ENCODE measurements at places on chromosomes 2 and 18.
A peak's percentile ranks its signal among the peaks of the same experiment; 100 is the strongest.

DNA sequence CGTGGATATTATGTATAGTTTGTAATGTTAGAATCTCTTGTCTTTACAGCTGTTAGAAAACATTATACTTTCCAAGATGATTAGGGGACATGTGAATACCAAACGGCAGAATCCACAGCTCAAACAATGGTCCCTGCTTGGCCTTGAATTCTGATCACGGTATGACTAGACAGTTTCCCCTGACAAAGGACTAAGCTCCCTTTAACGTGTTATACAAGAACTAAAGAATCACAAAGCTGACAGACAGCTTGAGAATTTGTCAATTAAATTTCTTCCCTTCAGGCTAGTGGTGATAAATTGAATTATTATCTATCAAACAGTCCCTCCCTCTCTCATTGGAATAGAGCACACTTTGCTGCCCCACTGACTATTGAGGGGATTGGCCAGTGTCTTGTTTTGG, 359.2 kb upstream of the ID2 start:
- DNase-seq = no peak

DNA sequence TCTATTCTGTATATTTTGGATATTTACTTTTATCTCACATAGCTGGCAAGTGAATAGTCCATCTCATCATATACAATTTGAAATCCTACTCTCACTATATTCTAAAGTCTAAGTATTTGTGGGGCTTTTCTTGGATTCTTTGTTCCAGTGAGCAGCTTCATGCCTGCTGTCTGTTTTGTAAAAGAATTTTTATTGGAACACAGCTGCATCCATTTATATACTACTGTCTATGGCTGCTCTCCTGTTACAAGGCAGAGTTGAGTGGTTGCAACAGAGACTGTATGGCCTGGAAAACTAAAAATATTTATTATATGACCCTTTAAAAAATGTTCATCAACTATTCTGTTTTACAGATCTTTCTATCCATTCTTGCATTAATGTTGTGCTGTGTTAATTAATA, 193.3 kb upstream of the KLHL14 start:
- DNase-seq = no peak

DNA sequence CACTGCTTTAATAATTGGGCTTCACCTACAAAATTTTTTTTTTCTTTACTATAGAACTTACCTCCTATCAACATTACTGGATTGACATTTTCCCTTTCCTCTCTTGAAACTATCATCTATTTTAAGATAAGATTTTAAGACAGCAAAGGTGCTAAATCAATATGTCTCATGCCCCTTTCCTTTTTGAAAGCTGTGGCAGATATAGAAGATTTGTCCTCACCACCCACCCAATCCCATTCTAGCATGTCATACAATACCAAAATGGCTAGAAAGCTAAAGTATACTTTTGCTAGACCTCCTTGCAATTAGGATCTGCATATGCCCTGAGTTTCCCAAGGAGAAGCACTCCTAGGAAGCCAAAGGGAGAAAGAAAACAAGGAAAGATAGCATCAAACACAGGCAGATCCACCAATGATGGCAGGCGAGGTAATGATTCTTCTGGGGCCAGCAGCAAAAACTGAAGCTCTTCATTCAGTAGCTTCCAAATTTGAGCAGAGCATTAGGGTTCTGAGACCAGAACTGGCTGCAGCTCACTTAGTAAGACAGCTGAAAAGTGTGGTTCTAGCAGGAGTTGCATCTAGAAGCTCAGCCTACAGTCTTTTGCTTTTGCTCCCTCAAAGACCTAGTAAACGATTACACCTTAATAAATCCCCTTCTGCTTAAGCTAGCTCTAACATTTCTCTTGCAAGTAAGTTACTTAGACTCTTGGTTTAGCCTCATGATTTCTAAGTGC, 242.1 kb downstream of the ZEB2 start:
- DNase-seq = no peak

DNA sequence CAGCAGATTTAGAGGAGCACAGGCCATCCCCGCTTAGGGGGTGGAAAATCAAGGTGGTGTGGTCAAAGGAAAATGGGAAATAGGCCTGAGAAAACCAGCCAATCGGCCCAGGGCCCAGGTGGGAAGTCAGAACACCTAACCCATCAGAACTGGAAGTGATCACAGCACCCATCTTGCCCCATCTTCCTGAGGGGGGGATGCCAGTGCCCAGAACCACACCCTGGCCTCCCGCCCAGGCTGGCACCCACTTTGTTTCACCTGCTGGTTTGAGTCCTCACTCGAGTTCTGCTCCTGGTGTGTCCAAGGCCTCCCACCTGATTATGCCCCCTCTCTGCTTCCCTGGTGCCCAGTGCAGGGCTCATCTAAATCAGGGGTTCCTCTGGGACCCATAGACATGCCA, 174.5 kb downstream of the TNS1 start:
- no peak for DNase-seq

DNA sequence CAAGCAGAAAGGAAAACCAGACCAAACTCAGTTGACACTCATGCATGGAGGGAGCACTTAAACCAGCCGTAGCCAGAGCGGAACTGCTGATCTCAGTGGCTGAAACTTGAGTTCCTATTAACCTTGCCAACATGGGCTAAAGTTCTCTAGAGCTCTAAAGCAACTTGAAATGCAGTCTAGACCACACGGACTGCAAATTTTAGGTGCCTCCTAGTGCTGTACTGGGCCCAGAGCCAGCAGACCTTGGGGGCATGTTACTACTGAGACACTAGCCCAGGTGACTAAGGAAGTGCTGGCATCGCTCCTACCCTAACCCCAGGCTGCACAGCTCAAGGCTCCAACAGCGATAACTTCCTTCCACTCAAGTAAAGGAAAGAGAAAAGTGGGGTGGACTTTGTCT, 236.5 kb downstream of the AKAIN1 start:
- no peak for DNase-seq

DNA sequence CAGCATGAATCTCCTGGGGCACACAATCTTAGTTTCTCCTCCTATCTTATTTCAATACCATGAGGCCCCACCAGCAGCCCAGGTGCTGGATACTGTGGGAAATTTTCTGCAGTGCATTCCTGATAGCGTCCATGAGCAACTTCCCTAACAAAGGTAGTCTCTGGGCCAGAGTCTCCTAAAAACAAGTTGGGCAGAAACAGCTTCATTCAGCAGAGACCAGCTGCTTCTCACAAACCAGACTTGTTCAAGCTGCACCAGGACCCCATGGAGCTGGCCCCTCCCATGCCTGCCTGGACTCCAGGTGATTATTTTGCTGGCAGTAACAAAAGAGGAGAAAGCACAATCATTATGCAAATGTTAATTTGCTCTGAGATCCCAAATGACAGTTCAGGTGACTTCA, 31.4 kb downstream of the MYO5B start:
- DNase-seq = no peak

- peak; percentile 62 for DNase-seq
Observed at GRCh38 chr2:36277146-36277808, 78.3 kb upstream of the CRIM1 start.

GRCh38 chr2:12222554-12222953, 476.1 kb downstream of the LPIN1 start:
- peak; percentile 5 for DNase-seq

- DNase-seq = no peak
Observed at GRCh38 chr18:9066358-9066757, 36.1 kb upstream of the NDUFV2 start.

GRCh38 chr2:47009253-47009767, 93.7 kb upstream of the MCFD2 start:
- no peak for DNase-seq

DNA sequence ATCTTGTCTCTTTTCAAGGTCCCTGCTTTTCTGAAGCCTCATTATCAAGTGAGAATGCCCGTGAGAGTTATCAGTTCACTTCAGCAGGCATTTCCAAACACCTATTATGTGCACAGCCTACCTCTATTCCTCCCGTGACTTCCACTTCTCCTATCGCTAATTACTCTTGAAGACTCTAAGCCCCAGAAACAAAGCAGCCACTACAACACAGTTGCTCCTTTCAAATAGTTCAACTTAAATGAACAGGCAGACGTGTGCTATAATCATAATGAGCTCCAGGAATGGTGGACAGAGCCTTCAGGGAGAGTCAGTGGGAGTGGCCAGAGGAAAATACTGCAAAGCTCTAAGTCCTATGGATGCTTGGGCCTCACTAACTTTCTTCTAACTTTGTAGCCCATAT, 159.0 kb downstream of the RDH14 start:
- no peak for DNase-seq

- DNase-seq = no peak
Observed at GRCh38 chr2:216932113-216932862, 72.4 kb upstream of the TNP1 start.

- DNase-seq = no peak
Observed at GRCh38 chr2:55986001-55986400, 62.4 kb upstream of the EFEMP1 start.

All from activated CD4-positive, alpha-beta T cell treated with anti-CD3 and anti-CD28 coated beads for 48 hours (primary cell).